Lung microvascular endothelial cell (primary cell): ENCODE measurements at places on chromosomes 13 and 19.

DNA sequence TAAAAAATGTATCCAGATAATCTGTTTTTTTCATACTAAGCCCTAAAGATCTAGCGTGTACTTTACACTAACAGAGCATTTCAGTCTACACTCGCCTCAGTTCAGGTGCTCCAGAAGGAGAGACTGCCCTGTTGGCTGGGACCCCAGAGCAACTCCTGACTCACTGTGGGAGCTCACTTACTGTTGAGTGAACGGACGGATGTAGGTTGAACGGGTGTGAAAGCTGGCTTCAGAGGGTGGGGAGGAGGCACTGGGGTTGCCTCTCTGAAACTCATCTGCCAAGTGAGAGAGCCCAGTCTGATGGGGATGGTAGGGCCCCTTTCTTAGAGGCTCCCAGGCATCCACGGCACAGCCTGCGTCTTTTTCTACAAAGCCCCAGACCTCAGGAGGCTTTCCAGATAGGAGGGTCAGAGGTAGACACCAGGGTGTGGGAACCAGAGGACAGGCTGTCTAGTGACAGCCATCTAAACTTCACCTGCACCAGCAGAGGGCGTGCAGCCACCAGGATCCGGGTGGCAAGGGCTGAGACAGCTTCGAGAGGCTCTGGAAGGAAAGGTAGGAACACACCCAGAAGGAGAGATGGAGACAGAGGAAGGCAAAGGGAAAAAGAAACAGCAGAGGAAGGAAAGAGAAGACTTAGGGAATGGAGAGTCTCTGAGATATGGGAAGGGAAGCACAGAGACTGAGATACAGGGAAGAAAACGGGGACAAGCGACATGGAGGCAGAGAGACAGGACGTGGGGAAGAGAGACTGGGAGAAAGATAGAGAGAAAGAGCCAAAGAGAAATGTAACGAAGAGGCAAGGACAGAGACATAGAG lies 3.7 kb downstream of the KASH5 start:
- DNase-seq, result peak; percentile 77

DNA sequence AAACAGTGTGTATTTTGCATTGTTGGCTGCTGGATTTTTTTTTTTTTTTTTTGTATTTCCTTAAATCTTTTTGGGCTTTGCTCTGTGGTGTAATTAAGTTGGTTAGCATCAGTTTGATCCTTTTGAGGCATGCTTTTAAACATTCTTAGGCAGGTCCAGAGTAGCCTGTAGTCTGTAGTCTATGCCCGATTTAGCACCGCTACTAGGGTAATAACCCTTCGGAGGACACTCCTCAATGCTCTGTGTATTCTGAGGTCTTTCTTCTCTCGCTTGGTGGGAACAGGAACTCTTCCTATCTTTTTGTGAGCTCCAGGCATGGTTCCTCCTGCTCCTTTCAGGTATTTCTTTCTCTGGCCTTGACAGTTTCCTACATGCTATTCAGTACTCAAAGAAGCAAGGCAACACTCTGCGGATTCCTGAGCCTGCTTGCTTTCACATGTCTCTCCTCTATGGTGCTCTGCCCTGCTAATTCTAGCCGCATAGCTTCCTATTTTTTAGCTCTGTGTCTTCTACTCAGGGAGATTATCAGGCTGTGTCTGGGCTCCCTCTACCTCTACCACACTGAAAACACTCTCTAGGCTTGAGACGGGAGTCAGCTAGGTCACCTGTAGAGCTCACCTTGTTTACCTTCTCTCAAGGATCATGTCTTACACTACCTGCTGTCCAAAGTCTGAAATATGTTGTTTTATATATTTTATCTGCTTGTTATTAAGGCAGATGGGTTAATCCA lies 195.1 kb downstream of the NDFIP2 start:
- DNase-seq, result no peak

GRCh38 chr19:1103132-1103707 lies 574 bp upstream of the GPX4 start:
- DNase-seq, result no peak

DNA sequence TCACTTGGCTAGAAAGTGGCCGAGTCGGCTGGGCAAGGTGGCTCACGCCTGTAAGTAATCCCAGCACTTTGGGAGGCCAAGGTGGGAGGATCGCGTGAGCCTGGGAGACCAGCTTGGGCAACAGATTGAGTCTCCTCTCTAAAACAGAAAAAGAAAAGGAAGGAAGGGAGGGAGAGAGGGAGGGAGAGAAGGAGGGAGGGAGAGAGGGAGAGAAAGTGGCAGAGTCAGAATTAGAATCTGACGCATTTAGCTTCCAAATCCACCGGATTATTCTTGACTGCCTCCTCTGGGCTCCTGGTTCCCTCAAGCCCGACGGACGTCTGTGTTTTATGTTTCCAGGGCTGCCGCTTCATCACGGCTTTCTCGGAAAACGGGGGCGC lies 22.5 kb downstream of the LRFN3 start:
- no peak for DNase-seq

DNA sequence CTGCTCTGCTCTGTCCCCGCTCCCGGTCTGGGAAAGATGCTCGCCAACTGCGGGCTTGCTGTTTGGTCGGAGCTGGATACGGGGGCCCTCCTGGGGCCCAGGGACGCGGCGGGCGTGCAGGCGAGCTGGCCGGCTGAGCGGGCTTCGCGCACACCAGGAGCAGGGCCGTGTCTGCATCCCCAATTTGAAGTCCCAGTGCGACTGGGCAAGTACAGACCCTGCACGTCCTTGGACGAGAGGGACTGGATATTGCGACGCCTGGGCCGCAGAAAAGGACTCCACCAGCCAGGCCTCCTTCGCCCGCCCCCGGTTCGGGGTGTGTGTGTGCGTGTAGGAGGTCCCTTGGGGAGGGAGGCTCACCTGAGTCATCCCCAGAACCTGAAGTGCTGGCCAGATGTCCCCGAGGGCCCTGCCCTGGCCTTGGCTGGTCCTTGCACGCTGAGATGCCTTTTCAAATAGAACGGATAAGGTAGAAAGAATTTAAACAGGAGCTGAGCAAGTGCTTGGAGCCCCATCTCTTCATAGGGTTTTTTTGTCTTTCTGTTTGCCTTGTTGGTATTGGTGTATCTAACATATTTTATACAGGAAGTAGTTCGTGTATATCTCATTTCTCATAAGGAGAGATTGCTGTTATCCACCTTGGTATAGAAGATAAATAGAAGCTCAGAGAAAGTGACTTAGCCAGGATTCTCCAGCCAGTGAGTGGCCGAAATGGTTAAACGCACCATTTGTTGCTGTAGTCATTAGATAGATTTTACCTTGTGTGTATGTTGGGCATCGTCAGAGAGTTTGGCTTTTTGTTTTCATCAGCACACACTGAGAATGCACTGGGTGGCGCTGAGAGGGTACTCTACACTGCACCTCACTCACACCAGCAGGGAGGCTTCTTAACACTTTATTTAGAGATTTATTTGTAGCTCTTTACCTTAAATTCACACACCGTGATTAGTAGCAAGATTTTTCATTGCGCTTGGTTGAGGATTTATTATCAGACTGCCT lies 1.1 kb downstream of the NAXD start:
- peak; percentile 53 for DNase-seq

DNA sequence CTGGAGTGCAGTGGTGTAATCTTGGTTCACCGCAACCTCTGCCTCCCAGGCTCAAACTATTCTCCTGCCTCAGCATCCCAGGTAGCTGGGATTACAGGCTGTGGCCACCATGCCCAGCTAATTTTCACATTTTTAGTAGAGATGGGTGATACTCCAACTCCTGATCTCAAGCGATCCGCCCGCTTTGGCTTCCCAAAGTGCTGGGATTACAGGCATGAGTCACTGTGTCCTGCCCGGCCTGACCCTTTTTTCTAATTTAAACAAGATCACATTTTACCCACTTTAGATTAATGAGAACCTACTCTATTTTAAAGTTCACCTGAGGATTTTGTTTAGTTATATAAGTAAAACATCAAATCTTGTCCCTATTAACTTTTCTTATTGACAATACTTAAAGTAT lies 91.8 kb upstream of the POSTN start:
- no peak for DNase-seq

GRCh38 chr13:22091222-22091970 lies 420.5 kb downstream of the FGF9 start:
- DNase-seq, result no peak

DNA sequence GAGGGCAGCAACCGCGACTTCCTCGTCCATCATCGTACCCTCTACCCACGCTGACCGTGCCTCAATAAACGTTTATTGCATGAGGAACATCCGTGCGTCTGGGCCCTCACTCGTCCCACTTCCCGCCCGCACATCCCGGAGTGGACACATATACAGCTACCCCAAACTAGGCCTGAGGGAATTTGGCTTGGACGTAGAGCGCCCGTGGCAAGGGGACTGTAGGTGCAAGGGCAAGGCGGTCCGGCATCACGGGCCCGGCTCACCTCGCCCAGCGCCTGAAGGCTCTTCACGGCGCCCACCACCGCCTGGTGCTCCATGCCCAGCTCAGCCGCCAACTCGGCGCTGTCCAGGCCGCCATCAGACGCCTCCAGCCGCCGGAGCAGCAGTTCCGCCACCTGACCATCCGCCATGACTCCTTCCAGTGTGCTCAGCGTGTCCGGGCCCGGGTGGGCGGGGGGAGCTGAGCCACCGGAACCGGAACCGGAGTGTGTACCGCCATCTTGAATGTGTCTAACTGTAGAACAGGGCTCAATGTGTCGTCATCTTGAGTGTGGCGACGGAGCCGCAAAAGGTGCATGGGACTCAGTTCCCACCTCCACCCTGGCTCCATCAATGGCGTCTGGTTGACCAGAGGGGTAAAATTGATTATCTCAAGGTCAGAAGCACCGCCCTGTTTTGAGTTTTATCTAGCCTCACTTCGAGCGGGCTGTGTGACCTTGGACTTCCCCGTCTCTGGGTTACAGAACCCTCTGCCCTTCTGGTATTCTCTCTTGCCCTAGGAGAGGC lies at the start of gene FARSA:
Gene FARSA (minus strand): TSS at position 425 of the 786 bp plus-strand sequence. CDS start 15 bp downstream, at position 410.
- DNase-seq, result peak; percentile 94

GRCh38 chr19:13441810-13442512 lies 64.3 kb downstream of the CACNA1A start:
- DNase-seq, result peak; percentile 48

- DNase-seq, result no peak
These were observed 3.7 kb downstream of the LIN37 start for GRCh38 chr19:35751839-35752745.

DNA sequence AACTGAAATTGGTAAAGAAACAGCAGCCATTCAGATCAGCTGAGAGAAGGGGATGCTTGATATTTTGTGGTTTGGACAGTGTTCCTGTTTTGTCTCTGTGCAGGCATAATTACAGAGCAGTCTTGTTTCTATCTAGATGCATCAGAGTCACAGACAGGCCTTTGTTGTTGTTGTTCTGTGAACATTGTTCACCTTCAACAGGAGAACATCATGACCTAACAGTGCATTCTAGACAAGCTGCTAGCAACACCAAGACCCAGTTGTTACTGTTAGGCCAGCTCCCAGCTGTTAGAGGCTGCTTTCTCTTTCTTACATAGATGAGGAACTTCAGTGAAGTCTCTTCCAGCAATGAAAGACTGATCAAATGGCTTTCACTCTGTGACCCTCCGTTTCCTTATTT lies 8.5 kb upstream of the LSR start:
- DNase-seq, result no peak

DNA sequence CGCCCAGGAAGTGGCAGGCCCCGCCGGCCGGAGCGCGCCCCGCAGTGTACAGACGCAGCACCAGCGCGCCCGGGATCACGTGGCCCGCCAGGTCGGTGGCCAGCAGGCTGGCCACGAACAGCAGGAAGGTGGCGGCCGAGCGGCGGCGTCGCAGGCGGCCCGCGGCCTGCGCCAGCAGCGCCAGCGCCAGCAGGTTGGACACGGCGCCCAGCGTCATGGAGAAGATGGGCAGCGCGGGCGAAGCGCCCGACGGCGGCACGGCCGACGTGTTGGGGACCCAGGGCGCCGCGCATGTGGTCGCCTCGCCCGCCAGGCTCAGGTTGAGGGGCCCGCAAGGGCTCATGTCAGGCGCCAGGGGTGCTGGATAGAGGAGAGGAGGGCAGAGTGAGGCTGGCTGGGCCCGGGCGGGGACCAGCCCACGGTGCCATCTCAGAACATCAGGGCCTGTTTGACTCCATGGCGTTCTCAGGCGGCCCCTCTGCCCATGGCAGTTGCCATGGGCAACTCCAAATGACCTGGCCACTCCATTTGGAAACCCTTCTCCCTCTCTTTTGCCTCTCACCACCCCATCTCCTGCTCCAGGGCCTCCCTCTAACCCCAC lies 1.1 kb downstream of the PTGER1 start:
- no peak for DNase-seq

GRCh38 chr13:75357576-75358289 lies 124.2 kb downstream of the TBC1D4 start:
- DNase-seq, result peak; percentile 85

DNA sequence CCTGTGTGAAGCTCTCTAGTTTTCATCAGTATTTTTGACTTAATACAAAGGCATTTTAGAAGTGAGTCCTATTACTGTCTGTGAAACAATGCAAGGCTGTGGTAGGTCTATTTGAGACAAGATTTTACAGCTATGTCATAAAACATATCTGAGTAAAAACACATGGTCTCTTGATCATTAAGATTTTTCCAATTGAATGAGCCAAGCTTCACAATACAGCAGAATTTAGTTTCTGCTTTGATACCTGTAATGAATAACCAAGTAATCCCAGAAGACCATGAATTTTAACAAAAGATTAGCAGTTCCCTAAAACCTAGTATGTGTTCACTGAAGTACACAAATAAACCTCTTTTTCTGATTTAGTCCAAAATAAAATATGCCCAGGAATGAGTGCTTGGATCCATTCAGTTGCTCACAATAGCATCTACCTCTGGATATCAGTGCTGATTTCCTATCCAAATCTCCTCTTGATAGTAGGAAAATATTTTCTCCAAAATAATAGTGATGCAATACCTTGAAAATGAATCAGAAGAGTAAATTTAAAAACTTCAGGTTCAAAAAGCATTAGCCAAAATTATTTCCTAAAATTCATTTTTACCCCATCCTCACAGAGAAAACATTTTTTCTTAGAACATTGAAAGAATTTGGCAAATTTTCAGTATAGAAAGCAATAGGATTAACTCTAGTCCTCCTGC lies 533.5 kb upstream of the SGCG start:
- no peak for DNase-seq

DNA sequence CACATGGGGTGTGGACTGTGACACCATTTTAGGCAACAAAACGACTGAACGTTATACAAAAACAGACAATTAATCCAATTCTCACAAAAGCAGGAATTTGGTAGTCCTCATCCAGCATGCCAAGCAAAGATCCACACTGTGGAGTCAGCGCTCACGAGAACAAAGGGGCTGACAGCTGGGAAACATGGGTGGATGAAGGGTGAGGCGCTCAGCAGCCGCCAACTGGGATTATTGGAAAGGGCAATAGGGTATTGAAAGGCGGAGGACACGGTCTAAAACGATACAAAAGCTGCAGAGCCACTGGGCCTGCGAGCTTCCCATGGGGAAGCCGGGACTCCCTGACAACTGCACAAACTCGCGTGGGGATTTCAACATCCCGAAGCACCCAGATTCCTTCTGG lies 4.7 kb upstream of the ZNF813 start:
- no peak for DNase-seq

GRCh38 chr13:38879786-38880185 lies 110.8 kb downstream of the STOML3 start:
- DNase-seq, result no peak

DNA sequence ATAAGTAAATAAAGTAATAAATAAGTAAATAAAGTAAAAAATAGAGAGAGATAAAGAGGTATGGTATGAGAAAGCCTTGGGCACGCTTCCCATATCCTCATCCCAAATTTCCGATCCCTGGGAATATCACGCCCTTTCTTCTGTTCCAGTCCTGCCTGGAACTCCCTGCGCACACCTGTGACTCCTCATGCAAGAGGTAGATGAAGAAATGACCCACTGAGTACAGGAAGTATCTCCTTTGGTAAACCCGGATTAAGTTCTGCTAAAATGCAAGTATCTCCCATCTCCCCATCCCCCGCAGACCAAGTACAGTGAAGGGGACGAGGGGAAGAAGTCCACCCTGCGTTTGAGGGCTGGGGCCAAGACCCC lies 399 bp upstream of the ZNF136 start:
- DNase-seq, result no peak
